ENCODE measurements at places on chromosomes 11 and 22. TPM values are rescaled to one million over a fixed set of nuclear protein-coding genes. Genes with fewer than 3 reads are reported as not detected.

Gene C22orf42
- total RNA-seq, result not detected

Gene DNAJB7
- not detected for total RNA-seq

Gene RIBC2
- not detected for total RNA-seq

Gene MUC5B
- total RNA-seq, result not detected

Gene KRTAP5-1
- total RNA-seq, result not detected

Gene RCN1
- 27.7 TPM for total RNA-seq

Gene RAG1
- total RNA-seq, result 0.88 TPM

Gene PDE2A
- total RNA-seq, result 37.1 TPM

Gene CYTH4
- total RNA-seq, result 6.3 TPM

Gene APOBEC3C
- total RNA-seq, result 35.3 TPM

Gene PGAP2
- total RNA-seq, result 17.3 TPM

Gene NEFH
- total RNA-seq, result 0.24 TPM

Gene AKIP1
- 24.4 TPM for total RNA-seq

Gene CCDC87
- 0.74 TPM for total RNA-seq

Gene NPAS4
- total RNA-seq, result 0.20 TPM

Gene ARL2
- total RNA-seq, result 140 TPM

Gene OR52E8
- not detected for total RNA-seq

Gene PRG3
- total RNA-seq, result not detected

Gene PDGFD
- total RNA-seq, result 16.6 TPM

Gene EED
- 13.0 TPM for total RNA-seq

Gene KCNJ11
- 9.2 TPM for total RNA-seq

Gene KRTAP5-11
- not detected for total RNA-seq

Gene TTC36
- not detected for total RNA-seq

Gene CTSF
- total RNA-seq, result 87.0 TPM

Gene SLC22A25
- not detected for total RNA-seq

Gene SLC22A8
- total RNA-seq, result not detected

Gene DEFB131B
- not detected for total RNA-seq

Gene SEC14L6
- total RNA-seq, result 0.26 TPM

Gene POU2AF3
- 0.42 TPM for total RNA-seq

Gene MCM5
- 13.0 TPM for total RNA-seq

Gene CRYBB2
- not detected for total RNA-seq

Gene OR8A1
- not detected for total RNA-seq

Gene ZNF215
- total RNA-seq, result 0.97 TPM

Gene KCTD14
- 0.43 TPM for total RNA-seq

Gene MMP7
- not detected for total RNA-seq

Gene RBMXL2
- not detected for total RNA-seq

Gene TEF
- 26.2 TPM for total RNA-seq

Gene OSBP
- total RNA-seq, result 37.3 TPM

Gene NAALAD2
- total RNA-seq, result 2.3 TPM

Gene MAP6
- 6.3 TPM for total RNA-seq

Gene LUZP2
- not detected for total RNA-seq

Gene ABTB2
- 10.8 TPM for total RNA-seq

Gene OR51B2
- total RNA-seq, result not detected

Gene IGLL1
- total RNA-seq, result not detected

Gene SCGB2A2
- not detected for total RNA-seq

Gene UBE4A
- 44.7 TPM for total RNA-seq

Gene MORC2
- 17.6 TPM for total RNA-seq

Gene SMIM35
- not detected for total RNA-seq

Gene KRTAP5-7
- not detected for total RNA-seq

Gene CUL5
- total RNA-seq, result 37.7 TPM

Gene RASGRP2
- total RNA-seq, result 35.2 TPM

Gene PATE2
- not detected for total RNA-seq

Gene OR8D1
- total RNA-seq, result not detected

Measured in right cardiac atrium (tissue), 5 donors.